ENCODE measurements at places on chromosomes 2 and 18.
A peak's percentile ranks its signal among the peaks of the same experiment; 100 is the strongest.

DNA sequence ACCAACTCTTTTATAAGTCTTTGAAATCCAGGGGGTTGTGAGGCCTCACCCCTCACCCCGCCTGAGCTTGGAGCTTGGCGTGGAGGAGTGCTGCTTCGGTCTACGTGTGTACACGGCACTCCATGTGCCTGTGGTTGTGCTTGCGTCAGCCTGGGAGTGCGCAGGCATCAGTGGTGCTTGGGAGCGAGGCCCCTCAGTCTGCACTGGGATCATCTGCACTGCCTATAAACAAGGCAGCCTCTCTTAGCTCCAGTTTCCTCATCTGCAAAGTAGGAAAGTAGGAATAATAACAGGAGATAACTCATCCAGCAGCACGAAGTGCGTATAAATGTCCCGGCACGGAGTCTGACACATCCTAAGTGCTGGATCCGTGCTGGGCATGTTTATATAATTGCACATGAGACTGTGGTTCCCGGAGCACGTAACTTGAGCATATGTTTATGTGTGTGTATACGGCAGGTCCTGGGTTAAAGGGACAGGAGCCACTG is 1.2 kb downstream of the GYPC start:
- peak overlapping the region; percentile 63 for H3K4me3 ChIP-seq
- no peaks in the 10 kb centered on the region for H3K36me3 ChIP-seq
- peak; percentile 42 for DNase-seq
- peak overlapping the region; percentile 90 for H3K27ac ChIP-seq

- no peak overlapping the region for H3K27ac ChIP-seq
- H3K4me1 ChIP-seq, result no peaks in the 10 kb centered on the region
- no peaks in the 10 kb centered on the region for H3K27me3 ChIP-seq
- H3K36me3 ChIP-seq, result no peaks in the 10 kb centered on the region
Measured at GRCh38 chr2:15812187-15812780, 128.1 kb upstream of the MYCN start.

GRCh38 chr2:19361325-19361990 is 3.0 kb upstream of the OSR1 start:
- no peaks in the 10 kb centered on the region for H3K36me3 ChIP-seq
- H3K27me3 ChIP-seq, result peaks cover 31% of the 10 kb centered on the region
- H3K4me3 ChIP-seq, result peak overlapping the region; percentile 37
- no peak for DNase-seq

DNA sequence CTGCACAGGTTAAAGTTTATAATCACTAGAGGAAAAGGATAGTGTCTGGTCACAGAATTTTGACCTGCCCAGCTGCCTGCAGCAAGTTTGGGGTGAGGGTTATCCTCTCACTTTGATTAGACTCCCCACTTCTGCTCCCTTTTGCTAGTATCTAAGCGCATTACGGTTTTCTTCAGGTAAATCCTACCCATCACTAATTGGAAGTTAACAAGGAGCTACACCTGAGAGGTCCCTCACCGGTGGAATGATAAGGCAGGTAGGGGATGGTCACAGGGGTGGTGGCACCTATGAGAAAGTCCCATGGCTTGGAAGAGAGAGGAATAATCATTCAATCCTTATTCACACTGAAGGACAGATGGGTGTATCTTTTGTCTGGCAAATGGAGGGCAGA is 7.6 kb downstream of the BCL2 start:
- no peaks in the 10 kb centered on the region for H3K4me1 ChIP-seq
- H3K27me3 ChIP-seq, result no peaks in the 10 kb centered on the region
- DNase-seq, result no peak
- no peak overlapping the region for H3K4me3 ChIP-seq

GRCh38 chr2:98465456-98466226 is 21.0 kb downstream of the INPP4A start:
- peak; percentile 79 for DNase-seq
- H3K27ac ChIP-seq, result peak overlapping the region; percentile 39
- no peak overlapping the region for H3K4me3 ChIP-seq
- H3K36me3 ChIP-seq, result no peaks in the 10 kb centered on the region
- no peaks in the 10 kb centered on the region for H3K4me1 ChIP-seq
